Astrocyte of the spinal cord (primary cell): ENCODE measurements at places on chromosomes 13 and 19.

DNA sequence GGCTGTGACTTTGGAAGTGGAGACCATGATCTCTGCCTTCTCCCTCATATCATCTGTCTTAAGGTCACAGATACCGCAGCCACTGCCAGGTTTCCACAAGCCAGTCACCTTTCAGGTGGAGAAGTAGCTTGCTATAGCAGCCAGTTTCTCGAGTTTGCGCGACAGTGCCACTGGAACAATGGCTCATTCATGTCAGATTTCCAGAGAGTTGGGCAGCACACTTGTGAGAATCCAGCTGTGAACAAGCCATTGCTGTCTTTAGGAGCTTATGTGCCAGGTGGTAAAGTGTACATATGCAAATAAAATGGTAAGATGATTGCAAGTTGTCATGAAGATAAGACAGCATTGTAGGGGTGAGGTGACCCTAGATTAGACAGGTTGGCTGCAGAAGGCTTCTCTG lies 22.3 kb downstream of the GARRE1 start:
- no peak for DNase-seq

DNA sequence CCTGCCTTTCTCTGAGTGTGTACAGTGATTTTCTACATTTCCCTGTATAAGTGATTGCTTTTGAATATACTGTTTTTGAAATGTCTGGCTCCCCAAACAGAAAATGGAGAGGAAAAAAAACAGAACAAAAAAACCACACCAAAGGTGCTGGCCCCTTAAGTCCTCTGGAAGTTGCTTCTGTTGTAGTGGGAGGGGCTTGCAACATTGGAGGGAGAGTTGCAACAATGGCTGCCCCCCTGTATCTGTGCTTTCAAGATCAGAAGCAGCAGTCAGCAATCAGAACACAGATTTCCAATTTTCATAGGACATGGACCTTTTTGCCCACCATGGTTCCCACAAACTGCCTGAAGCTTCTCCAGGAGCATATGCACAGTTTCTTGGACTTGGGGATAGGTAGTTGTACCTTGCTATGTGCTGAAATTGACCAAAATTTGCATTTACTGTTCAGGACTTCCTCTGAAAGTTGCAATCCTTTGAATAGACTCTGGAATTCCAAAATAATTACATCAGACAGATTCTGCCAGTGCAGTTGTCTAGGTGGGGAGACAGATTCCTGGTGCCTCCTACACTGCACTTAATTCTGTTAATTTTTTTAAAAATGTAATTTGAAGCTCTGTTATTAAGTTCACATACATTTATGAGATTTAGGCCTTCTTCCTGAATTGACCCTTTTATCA lies 13.8 kb downstream of the BIVM start:
- DNase-seq, result peak; percentile 32

- DNase-seq, result no peak
These were observed 249.6 kb downstream of the ENOX1 start for GRCh38 chr13:43537124-43537523.

DNA sequence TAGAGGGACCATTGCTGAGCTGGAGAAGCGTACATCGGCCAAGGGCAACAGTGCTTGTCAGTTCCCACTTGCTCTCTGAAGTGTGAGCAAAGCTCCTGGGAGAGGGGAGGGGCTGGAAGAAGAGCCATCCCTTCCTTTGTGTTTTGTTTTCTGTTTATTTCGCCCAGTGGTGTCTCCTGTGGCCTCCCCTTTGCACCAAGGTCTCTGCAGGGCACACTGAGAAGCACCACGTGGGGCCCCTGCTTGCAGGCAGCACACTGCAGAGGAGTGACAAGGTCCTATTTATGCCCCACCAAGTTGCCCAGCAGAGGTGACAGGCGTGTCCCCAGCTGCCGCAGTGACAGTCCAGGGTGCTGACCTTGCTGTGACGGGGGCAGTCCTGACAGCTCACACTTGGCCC lies 24.0 kb downstream of the GRIN2D start:
- no peak for DNase-seq

GRCh38 chr19:49820125-49820524 lies 2.0 kb downstream of the MED25 start:
- no peak for DNase-seq

DNA sequence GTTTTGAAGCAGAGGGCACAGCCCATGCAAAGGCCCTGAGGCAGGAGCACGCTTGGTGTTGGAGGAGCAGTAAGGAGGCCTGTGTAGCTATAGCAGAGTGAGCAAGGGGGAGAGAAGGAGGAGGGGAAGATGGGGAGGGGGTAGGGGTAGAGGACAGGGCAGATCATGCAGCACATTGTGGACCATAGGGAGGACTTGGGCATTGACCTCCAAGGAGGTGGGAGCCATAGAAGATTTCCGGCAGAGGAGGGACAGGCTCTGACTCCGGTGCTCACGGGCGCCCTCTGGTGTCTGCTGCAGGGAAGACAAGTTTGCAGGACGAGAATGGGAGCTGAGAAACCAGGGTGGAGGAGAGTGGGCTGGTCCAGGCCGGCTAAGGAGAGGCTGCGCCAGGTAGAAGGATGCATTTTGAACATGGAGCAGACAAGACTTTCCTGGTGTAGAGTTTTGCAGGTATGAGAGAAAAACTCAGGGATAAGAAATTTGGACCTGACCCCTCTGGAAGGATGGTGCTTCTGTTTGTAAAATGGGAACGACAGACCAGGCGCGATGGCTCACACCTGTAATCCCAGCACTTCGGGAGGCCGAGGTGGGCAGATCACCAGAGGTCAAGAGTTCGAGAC lies 13.7 kb upstream of the CREB3L3 start:
- peak; percentile 35 for DNase-seq

- DNase-seq, result no peak
These were observed 6.6 kb downstream of the EFNB2 start for GRCh38 chr13:106528718-106529414.

DNA sequence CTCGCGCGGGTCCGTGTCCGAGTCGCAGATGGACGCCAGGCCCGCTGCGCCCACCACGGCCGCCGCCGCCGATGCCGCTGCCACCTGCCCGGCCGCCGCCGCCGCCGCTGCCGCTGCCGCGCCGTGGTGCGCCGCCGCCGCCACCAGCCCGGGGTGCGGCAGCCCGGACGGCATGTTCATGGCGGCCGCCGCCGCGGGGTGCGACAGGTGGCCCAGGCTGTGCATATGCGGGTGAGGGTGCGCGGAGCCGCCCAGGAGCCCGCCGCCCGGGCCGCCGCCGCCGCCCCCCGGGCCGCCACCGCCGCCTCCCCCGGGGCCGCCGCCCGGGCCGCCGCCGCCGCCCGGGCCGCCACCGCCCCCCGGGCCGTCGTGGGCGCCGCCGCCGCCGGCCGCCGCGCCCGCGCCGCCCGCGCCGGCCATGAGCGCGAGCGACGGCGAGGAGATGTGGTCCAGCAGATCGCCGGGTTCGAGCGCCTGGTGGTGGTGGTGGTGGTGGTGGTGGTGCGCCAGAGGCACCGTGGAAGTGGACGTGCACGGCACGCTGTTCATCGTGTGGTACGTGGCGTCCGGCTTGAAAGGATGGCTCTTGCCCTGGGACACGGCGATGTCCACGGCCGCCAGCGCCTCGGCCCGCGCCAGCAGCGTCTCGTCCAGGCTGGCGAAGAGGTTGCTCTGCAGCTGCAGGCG lies 1.3 kb downstream of the POU4F1 start:
- no peak for DNase-seq

- peak; percentile 87 for DNase-seq
These were observed 292.8 kb downstream of the DCLK1 start for GRCh38 chr13:35838356-35838755.

GRCh38 chr19:45147835-45148676 lies 12.7 kb downstream of the NKPD1 start:
- no peak for DNase-seq

GRCh38 chr13:44337581-44337980 lies 36.0 kb upstream of the SERP2 start:
- DNase-seq, result no peak

GRCh38 chr19:57239982-57240310 lies 486 bp upstream of the ZNF805 start:
- DNase-seq, result peak; percentile 1

DNA sequence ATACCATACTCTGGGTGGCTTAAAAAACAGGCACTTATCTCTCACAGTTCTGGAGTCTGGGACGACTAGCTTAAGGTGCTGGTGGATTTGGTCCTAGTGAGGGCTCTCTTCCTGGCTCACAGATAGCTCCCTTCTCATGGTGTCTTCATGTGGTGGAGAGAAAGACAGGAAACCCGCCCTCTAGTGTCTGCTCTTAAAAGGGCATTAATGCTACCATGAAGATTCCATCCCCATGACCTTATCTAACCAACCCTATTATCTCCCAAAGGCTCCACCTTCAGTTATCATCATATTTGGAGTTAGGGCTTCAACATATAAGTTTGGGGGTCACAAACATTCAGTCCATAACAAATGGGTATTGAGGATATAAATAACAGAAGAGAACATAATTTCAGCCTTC lies 139.4 kb downstream of the HS6ST3 start:
- no peak for DNase-seq

GRCh38 chr19:3784607-3785450 lies 1.4 kb downstream of the MATK start:
- DNase-seq, result no peak

DNA sequence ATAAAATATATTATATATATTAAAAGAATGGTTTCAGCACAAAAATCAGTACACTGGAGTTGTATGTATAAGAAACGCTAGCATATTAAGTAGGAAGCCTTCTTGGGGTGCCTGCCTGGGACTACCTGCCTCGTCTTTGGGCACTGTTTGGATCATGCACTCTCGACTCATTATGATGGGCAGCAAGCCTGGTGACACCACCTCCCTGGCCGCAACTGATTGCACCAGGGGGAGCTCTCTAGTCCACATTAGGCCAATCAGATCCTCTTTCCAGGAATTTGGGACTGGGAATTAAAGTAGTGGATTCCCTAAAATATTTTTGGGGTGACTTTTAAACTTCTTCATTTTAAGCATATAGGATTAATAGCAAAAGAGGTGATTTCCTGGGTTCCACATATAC lies 56.0 kb upstream of the RGCC start:
- no peak for DNase-seq

DNA sequence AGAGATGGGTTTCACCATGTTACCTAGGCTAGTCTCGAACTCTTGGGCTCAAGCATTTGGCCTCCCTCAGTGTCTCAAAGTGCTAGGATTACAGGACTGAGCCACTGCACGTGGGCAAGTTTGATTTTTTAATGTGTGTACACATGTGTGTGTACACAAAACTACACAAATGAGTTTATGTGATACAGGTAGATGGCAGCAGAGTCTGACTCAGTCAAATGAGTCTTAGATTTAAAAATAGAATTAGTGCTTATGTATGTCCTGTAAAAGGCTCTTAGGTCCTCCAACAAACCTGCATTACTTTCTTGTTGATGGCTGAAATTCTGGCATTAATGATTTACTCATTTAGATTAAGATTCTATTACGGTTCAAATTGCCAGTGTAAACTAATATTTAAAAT lies 293.7 kb downstream of the PCDH17 start:
- DNase-seq, result peak; percentile 5

DNA sequence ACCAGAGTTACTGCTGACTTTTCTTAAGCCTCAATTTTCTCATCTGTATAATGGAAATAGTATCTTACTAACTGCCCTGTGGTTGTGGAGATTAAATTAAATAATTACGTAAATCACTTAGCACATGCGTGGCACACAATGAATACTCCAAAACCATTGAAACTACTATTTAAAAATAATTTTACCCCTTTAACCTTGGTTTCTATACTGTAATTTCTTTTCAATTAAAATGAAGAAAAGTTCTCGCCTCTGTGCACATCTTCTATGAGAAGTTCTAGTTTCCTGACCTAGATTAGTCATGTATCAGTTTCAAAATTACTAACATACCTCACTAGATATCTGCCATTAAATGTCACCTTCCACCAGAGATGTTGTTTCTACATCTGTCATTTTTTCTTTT lies 5.7 kb downstream of the SLITRK1 start:
- DNase-seq, result no peak

DNA sequence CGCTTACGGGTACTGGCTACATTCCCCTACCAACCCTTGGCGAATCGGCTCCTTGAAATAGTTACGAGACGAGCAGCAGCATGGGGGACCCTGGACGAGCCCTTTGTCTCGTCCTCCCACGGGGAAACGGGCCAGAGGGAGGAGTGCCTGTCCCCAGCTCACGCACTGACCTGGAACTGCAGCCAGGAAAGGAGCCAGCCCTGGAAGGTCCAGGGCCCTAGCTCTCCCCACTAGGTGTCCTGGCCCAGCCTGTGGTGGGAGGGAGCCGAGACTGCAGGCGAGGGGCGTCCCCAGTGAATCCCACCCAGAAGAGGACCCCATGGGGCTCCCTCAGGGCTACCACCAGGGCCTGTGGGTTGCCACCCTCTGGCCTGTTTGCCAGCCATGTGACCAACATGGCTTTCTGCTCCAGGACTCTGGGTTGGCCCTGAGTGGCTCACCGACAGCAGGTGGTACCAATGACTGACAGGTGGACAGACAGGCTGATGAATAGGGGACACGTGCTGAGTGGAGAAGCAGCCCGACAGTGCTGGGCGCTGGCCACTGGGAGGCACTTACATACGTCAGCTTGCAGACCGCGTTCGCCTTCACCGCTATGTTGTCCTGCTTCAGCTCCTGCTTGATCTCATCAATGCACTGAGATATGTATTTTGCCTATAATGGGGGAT lies 13.2 kb downstream of the AP3D1 start:
- DNase-seq, result no peak

GRCh38 chr19:42024622-42025111 lies 30.6 kb upstream of the ATP1A3 start:
- no peak for DNase-seq

DNA sequence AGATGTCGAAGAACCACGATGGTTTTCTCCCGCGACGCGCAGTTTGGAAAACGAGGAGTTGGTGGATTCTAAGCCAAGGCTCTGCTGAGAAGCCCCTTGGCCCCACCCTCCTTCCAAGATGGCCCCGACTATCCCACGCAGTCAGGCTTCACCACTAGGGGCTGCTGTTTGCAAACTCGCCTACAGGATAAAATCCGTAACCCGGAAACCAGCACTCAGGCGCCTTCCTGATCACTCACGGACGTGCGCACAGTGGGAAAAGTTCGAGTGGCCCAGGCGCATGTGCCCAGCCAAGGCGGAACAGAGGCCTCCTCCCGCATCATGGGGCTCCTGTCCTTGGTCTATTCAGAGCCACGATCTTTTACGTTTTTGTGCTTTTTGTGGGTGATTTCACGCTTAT lies 19.2 kb upstream of the UQCR11 start:
- DNase-seq, result peak; percentile 52

DNA sequence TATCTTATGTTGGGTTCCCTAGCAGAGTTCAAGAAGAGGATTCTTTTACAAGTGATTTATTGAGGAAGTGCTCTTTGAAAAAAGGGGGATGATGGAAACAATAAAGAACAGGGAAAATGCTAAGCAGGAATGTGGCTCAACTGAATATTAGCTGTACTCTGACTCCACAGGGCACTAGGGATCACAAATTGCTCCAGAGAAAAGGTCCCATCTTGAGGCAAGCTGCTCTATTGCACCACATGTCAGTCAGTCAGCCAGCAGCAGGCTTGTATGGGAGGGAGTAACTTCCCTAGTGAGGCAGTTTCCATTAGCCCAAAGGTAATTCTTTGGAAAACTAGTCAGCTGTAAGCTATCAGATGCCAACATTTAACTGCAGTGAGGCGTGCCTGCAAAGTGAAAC lies 73.3 kb upstream of the FNDC3A start:
- DNase-seq, result no peak

- DNase-seq, result no peak
These were observed 72.0 kb upstream of the C1QTNF9 start for GRCh38 chr13:24237356-24237755.
